ENCODE measurements at places on chromosomes 3 and 15.

DNA sequence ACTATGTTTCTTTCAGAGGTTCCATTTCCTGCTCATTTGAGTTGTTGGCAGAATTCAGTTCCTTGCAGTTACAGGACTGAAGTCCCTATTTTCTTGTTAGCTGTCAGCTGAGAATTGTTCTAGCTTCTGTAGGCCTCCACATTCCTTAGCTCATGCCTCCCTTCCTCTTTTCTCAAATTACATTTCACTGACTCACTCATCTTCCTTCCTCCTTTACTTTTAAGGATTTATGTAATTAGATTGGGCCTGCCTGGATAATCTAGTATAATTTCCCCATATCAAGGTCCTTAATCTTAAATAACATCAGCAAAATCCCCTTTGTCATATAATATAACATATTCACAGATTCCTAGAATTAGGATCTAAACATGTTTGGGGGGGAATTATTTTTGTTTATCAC lies 40.6 kb upstream of the RBMS3 start:
- DNase-seq = no peak

DNA sequence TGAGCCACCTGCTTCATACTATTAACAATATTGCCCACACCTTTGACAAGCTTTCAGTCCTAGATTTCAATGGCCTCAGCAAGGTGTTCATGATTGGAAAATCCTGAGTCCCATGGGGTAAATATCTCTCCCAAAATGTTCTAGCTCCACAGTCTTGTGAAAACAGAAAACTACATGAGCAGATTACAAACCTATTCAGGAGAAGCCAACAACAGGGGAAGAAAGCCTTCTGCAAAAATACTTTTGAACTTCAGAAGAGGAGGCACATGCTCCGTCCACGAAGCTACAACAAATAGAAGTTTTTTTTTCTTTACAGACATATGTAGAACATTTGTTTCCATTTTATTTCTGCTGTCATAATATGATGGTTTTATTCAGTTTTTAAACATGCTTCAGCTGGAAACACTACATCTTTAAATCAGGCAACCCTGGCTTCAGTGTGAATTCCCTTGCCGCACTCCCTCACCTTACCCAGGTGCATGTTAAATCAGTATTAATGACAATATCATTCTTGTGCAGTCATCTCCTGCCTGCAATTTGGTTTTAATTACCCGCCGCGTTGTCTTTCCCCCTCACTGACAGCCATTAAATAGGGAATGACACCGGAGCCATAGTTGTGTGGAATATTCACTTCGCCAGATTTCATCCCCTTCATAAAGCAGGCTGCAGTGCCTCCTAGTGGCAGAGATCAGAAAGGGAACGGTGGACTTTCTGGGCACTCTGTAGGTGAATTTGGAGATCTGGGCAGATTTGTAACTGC lies 725.5 kb upstream of the ARRDC4 start:
- DNase-seq = peak; percentile 16

DNA sequence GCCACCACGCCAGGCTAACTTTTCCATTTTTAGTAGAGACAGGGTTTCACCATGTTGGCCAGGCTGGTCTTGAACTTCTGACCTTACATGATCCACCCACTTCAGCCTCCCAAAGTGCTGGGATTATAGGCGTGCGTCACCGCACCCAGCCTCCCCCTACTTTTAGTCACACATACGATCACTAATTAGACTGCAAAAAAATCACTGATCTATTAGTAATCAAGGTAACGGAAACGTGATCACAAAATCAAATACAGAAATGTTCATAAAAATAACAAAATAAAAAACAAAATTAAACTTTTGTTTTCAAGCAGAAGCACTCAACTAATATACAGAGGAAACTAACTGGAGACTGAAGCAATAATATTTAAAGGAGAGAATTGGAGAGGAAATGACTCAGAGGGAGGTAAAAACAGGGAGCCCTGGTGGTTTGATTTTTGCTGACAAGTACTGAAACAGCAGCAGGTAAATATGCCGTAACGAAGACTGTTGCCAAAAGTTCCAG lies 4.6 kb downstream of the WDR53 start:
- DNase-seq = peak; percentile 77

DNA sequence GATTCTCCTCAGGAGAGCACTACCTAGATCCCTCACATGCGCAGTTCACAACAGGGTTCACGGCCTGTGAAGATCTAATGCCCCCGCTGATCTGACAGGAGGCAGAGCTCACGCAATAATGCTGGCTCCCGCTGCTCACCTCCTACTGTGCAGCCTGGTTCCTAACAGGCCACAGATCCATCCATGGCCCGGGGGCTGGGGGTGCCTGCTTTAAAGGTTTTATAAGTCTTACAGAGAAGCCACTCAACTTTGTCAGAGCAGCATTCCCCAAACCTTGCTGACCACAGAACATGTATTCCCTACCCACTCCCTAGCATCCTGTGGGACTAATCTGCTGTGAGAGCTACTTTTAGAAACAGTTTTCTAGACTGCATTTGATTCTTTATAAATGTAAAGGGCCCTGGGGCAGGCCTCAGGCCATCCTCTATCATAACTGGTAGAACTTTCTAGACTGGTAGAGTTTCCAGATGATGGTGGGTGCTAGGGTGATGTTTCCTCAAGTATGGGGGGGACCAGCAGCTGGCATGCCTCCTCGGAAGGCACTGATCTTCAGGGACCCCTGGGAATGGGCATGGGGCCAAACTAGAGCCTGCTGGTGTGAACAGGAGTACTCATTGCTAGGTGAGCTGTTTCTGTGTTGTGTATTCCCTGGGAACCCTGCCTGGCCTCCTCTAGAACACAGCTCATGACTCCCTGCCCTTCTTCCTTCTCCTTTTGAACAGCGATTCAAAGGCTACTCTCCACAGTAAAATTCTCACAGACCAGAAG lies 25.7 kb upstream of the RAD18 start:
- no peak for DNase-seq

GRCh38 chr15:38709196-38709595 lies 144.6 kb upstream of the RASGRP1 start:
- no peak for DNase-seq

- no peak for DNase-seq
Observed at GRCh38 chr3:47022641-47023071, 43.2 kb downstream of the NBEAL2 start.

GRCh38 chr15:63972801-63973200 lies 73.5 kb downstream of the DAPK2 start:
- no peak for DNase-seq

DNA sequence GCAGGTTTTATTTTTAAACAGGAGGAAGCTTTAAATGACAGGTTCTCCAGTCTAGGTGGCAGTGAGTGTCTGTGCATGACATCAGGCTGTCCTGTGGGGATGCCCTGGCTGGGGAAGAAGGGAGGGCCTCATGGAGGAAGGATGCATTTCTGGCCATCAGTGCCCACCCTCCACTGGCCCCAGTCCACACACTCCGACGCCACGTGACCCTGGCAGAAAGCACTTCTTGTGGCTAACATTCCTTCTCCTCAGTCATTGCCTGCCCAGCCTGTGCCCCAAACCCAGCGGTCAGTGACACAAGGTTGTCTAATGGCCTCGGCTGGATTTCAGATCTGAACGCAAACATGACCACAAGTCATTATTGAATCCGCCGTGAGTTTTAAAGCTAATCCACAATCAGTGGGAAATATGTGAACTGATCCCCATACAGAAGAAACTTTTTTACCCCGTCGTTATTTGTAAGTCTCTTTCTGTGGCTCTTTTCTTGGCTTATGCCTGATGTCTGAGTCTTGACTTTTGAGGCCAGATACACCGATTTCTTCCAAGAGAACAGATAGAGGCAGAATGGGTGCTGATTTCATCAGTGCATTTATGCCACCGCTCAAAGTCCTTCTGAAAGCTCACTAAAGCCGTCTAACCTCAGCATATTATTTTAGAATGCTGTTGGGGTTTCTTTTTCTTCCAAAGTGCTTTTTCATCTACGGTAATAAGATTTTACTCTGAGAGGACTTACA lies 17.3 kb upstream of the LRRK1 start:
- no peak for DNase-seq

DNA sequence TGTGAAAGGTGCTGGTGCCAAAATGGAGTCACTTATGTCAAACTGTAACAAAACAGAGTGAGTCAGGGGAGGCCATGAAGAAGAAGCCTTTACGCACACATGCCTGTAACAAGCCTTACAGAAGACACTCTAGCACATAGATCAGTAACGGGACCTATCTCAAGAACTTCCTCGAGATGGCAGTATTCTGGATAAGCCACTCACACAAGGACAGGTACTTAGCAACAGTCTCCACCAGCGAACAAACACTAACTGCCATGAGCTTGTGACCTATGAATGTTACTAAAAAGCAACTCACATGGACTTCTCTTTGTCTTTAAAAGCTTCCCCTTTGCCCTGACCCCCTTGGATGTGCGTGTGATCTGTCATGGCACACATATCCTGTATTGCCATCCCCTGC lies 235.1 kb downstream of the CD47 start:
- no peak for DNase-seq

- no peak for DNase-seq
Observed at GRCh38 chr3:10469441-10470119, 35.8 kb downstream of the ATP2B2 start.

DNA sequence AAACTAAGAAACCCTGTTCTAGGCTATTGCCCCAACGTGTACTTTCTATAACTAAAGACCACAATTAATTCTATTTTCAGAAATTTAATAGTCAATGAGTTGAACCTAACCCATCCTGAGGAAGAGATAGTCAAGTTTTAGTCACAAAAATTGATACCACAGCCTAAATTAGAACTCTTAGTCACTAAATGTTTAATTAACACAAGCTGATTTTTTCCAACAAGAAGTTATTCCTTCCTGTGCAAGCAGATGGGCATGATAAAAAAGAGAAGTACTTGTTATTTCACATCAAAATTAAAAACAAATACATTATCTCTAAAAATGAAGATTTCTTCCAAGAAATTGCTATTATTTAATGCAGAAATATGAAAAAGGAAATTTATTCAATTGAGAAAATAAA lies 38.4 kb upstream of the TERB2 start:
- no peak for DNase-seq

- no peak for DNase-seq
Observed at GRCh38 chr3:175207361-175207760, 348.2 kb downstream of the NAALADL2 start.

GRCh38 chr3:119585856-119586570 lies 6.7 kb downstream of the ADPRH start:
- no peak for DNase-seq

GRCh38 chr15:46309914-46310313 lies 675.1 kb downstream of the SQOR start:
- no peak for DNase-seq

- no peak for DNase-seq
Observed at GRCh38 chr3:1848935-1849334, 249.7 kb upstream of the CNTN4 start.

DNA sequence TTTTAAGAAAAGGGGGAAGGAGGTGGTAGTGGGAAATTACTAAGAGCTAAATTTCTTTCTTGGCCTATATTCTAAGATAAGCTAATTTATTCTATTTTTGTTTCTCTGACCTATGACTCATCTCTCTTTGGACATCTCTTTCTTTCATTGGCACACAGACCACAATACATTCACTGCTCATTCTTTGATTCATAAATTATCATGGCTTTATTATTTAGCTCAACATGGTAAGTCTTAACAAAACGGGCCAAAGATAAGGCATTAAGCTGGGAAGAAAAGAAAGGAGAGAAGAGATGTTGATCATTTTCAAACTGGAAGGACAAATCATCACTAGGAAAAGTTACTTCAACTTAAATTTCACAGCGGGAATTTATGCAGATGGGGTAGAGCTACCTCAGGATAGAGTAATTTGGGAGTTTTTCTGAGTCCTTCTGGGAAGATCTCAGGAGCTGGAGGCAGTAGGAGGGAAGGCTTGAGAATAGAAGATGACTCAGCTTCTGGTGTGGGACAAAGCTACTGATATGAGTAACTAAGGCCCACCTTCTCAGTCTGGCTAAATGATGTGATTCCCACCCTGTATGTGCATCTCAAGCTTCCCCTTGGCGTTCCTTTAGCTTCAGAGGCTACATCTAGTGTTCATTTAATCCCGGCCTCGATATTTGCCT lies 7.5 kb upstream of the ALCAM start:
- DNase-seq = no peak

GRCh38 chr3:129224984-129225393 lies 24.4 kb upstream of the COPG1 start:
- DNase-seq = peak; percentile 36

- no peak for DNase-seq
Observed at GRCh38 chr3:179455954-179456353, 4.7 kb upstream of the GNB4 start.

GRCh38 chr3:66393333-66394005 lies 107.4 kb downstream of the LRIG1 start:
- no peak for DNase-seq

GRCh38 chr3:169748670-169749069 lies 16.2 kb downstream of the TERC start:
- DNase-seq = peak; percentile 25

DNA sequence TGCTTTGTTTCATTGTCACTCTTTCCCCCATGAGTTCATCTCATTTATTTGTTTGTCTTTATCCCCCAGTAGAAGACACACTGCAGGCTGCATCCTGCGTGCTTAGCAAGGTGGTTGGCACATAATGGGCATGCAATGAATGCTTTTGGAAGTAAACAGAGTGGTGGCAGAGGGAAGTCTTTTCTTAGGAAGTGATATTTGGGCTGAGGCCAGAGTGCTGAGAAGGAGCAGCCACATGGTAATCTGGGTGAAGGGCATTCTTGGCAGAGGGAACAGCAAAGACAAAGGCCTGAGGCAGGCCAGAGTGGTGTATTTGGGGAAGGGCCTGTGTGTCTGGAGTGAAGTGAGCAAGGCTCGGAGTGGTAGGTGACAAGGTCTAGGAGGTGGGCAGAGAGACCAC lies 17.7 kb upstream of the ADAMTS7 start:
- no peak for DNase-seq

GRCh38 chr3:25620493-25620892 lies 44.2 kb downstream of the TOP2B start:
- DNase-seq = no peak

DNA sequence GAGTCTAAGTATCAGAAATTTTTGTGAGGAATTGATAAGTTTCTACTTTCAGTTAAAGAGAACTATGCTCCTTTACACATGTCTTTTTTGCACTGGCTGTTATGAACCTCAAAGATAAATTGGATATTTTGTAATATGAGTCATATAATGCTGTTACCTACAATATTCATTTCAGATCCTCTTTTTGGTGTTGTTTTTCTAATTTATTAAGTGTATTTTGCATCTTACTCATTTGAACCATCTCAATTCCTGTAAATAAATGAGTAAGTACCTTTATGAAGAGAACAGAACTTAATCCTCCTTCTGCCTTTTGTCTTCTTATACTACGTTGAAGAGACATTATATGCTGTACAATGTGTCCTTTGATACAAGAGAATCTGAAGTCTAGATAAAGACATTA lies 74.4 kb downstream of the ZIC1 start:
- no peak for DNase-seq

GRCh38 chr3:112149136-112149535 lies 16.1 kb upstream of the GCSAM start:
- DNase-seq = no peak

GRCh38 chr3:150064971-150065370 lies 94.3 kb upstream of the PFN2 start:
- no peak for DNase-seq

DNA sequence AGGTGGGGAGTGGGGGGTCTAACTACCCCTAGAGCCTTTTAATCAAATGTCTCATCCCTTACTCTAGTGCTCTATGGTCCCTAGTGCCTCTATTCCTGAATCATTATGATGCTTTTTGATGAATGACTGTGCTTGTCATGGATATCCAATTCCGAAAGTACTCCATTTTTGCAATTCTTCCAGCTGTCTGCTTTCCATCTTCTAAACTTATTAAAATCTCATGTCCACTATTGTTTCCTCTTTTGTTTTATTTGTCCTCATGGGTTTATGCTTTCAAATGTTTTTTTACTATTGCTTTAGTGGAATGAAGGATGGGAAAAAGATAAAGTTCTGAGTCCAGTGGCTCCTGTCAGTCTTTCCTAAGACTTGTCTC lies 77.2 kb upstream of the KCNMB2 start:
- DNase-seq = no peak

All from activated CD4-positive, alpha-beta T cell treated with anti-CD3 and anti-CD28 coated beads, Interleukin-2, Interleukin-4, amounts not matched to agents 100 ng/mL and 50 ng/mL, durations not matched to agents 16 hours and 8 hours (primary cell).